ENCODE measurements at places on chromosomes 1 and 21.

- no peak for DNase-seq
These were observed 143.0 kb upstream of the KCNK1 start for GRCh38 chr1:233470741-233471499.

- DNase-seq: no peak
These were observed 14.9 kb downstream of the TTC34 start for GRCh38 chr1:2786329-2787162.

- no peak for DNase-seq
These were observed 1.0 kb downstream of the DMRTB1 start for GRCh38 chr1:53460211-53460634.

DNA sequence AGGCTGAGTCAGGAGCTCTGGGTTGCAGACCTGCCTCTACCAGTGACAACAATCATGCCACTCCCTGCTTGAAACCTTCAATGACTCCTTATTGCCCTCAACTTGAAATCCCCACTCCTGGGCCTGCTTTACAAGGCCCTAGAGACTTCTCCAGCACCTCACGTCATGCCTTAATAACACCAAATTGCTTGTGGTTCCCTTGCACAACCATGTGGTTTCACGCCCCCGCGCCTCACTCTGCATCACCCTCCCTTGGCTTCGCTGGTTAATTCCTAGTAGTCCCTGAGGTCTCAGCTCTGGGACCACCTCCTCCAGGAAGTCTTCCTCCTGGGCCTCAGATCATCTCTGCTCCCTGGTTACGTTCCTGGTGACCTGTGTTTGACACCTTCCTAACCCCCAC lies 33.0 kb downstream of the EPHA2 start:
- DNase-seq: no peak

- no peak for DNase-seq
These were observed 3.8 kb upstream of the NPHP4 start for GRCh38 chr1:5995871-5996630.

GRCh38 chr1:46461809-46462448 lies 27.7 kb upstream of the DMBX1 start:
- DNase-seq: no peak

GRCh38 chr1:59393211-59394180 lies 96.6 kb downstream of the FGGY start:
- DNase-seq: peak; percentile 95
